ENCODE measurements at places on chromosomes 13 and 19.

GRCh38 chr19:32352241-32352630, 6.8 kb downstream of the ZNF507 start:
- no peak for DNase-seq

GRCh38 chr19:4369888-4370260, 26.5 kb downstream of the MPND start:
- no peak for DNase-seq

DNA sequence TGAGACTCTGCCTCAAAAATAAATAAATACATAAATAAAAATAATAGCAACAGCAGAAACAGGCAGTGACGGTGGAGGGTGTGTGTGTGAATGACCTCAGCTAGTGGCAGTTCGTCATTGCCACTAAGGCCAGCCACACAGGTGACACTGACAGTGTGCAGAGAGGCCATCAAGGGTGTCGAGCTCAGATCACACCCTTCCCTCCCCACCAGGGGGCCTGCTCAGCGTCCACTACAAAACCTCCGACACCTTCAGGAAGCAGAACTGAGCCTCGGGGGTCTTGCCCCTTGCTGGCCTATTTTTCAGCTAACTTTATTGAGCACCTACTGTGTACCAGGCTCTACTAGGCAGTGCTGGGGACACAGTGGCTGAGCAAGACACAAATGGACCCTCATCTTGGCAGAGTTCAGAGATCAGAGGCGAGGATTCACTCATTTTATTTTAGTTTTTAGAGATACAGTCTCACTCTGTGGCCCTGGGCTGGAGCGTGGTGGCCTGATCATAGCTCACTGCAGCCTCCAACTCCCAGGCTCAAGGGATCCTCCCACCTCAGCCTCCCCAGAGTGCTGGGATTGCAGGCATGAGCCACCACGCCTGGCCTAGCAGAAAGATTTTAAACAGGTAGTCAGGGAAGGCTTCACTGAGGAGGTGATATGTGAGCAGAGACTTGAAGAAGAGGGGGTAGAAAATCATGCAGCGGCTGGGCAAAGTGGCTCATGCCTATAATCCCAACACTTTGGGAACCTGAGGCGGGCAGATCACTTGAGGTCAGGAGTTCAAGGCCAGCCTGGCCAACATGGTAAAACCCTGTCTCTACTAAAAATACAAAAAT, 30.3 kb upstream of the SEMA6B start:
- no peak for DNase-seq

DNA sequence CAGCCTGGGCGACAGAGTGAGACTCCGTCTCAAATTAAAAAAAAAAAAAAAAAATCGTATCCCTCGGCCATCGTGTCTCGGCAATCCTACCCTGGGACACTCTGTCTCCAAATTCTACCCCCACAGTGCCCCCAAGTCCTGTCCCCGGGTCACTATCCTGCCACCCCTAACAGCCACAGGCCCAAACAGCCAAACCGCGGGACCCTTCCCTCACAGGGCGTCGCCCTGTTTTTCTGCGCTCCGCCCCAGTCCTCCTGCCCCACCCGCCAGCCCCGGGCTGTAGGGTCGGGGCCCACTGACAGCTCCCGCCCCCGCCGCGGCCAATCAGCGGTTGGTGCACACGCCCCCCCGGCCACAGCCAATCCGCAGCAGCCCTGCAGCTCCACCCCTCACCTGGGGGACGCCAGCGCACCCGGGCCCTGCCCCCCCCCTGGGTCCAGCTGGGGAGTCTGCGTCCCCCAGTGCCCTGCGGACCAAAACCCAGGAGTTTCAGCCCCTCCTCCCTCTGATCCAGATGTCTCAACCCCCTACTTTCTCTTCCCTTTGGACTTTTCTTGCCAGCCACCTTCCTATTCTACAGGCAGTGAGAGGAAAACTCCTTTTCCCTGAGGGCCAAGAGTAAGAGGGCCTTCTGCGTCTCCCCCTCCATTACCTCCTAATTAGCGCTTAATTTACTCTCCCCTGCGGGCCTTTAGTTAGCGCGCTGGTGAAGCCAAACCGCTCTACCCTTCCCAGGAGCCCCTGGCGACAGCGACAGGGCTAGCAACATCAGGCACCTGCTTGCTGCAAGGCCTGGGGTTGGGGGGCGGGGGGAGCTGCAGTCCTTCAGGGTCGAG, 1.5 kb upstream of the BCAT2 start:
- no peak for DNase-seq

GRCh38 chr19:56405062-56405461, 930 bp downstream of the ZNF583 start:
- no peak for DNase-seq

DNA sequence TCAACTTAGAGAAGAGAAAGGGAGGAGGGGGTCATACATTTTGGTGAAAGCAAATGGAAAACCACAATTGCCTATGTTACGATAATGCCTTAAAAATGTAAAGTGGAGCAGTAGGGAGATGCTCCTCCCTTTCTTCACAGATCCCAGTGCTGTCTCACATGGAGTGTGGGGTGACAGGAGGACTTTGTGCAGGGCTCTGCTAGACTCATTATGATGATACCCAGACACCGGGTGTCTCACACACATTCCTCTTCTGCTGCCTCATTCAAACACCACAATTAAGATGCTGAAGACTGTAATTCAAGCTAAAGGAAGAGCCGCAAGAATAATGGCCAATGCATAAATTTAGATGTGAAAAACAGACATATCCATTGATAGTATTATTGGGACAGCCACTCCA, 150.6 kb downstream of the LHFPL6 start:
- DNase-seq, result no peak

- no peak for DNase-seq
These were observed 78.3 kb downstream of the FOXO1 start for GRCh38 chr13:40588101-40588500.

GRCh38 chr13:105377452-105377851, 1158.0 kb downstream of the EFNB2 start:
- no peak for DNase-seq

- DNase-seq, result no peak
These were observed at the start of gene RASGRP4 for GRCh38 chr19:38425810-38426466. TSS of gene RASGRP4 (minus strand) at chr19:38426219. CDS start at chr19:38426091, 128 bp downstream.

DNA sequence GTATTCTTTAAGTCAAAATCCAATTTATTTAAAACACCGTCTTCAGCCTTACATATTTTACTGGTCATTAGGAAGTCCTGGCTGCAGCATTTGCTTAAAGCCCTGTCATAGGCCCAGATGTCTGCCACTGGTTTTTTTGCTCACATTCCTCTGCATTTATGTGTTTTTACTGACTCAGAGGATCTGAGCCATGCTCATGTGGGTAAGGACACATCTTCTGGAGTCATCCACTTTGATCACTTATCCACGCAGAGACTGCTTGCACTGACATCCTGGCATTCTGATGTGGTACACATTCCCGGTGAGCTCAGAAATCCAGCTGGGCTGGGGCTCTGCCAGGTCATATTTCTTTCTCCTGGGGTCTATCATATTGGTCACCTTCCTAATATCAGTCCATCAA, 531.7 kb upstream of the ARGLU1 start:
- no peak for DNase-seq

GRCh38 chr19:41870401-41870873, 6.6 kb upstream of the CD79A start:
- DNase-seq, result no peak

GRCh38 chr19:33246709-33247440, 21.2 kb upstream of the SLC7A10 start:
- no peak for DNase-seq

DNA sequence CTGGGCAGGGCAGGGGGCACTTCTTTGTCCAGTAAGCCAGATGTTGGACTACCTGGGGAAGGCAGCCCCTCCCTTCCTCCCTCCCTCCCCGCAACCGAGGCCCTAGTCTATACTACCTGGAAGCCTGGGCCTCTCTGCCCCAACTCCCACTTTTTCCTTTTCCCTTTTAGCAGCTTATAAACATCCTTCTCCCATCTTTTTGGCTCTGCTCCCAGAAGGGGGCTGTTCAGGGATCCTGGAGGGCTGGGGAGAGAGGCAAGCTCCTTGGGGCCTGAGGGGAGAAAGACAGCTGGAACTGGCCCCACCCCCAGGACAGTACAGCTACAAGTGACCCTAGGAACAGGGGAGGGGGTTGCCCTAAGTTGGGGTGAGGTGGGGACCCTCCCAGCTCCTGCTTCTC, 44.9 kb downstream of the LYL1 start:
- no peak for DNase-seq

GRCh38 chr19:38792250-38793111, 3.5 kb downstream of the LGALS7B start:
- peak; percentile 83 for DNase-seq

- no peak for DNase-seq
These were observed 15.2 kb upstream of the EHD2 start for GRCh38 chr19:47697863-47698609.

GRCh38 chr13:45873491-45874325, 22.2 kb upstream of the SIAH3 start:
- DNase-seq, result peak; percentile 34

GRCh38 chr19:571566-571974, 826 bp upstream of the BSG start:
- no peak for DNase-seq

- DNase-seq, result no peak
These were observed 7.5 kb downstream of the COG3 start for GRCh38 chr13:45472171-45472705.

- DNase-seq, result no peak
These were observed 9.1 kb downstream of the COMP start for GRCh38 chr19:18781885-18782527.

DNA sequence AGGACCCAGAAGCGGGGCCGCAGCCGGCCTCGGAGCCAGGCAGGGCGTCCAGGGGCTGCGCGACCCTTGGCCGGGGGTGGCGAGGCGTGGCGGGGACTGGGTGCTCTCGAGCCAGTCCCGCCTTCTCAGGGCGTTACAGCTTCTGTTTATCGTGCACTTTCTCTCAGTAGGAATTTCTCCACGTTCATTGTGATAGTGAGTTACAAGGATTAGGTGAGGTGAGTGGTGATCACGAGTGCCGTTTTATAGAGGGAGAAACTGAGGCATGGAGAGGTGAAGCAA, 600 bp downstream of the AP1M1 start:
- no peak for DNase-seq

GRCh38 chr13:80256352-80256932, 84.5 kb downstream of the SPRY2 start:
- DNase-seq, result no peak

GRCh38 chr13:66214467-66214866, 1015.7 kb downstream of the PCDH9 start:
- DNase-seq, result no peak

GRCh38 chr19:5075597-5075996, 106.7 kb downstream of the KDM4B start:
- DNase-seq, result no peak

DNA sequence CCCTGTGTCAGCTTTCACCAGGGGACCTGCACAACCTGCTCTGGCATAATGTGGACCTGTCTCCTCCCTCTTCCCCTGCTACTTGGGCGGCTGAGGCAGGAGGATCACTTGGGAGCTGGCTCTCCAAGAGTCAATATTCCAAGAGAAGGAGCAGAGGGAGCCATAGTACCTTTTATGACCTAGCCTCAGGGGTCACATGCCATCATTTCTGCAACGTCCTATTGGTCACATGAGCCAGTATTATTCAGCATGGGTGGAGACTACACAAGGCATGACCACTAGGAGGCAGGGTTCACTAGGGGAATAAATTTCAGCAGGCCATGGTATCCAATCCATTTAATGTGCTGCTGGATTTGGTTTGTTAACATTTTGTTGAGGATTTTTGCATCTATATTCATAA, 12.0 kb upstream of the SHFL start:
- no peak for DNase-seq

- no peak for DNase-seq
These were observed 34.4 kb upstream of the ZNF808 start for GRCh38 chr19:52492994-52493470.

GRCh38 chr19:5789886-5790558, 941 bp downstream of the DUS3L start:
- peak; percentile 95 for DNase-seq

DNA sequence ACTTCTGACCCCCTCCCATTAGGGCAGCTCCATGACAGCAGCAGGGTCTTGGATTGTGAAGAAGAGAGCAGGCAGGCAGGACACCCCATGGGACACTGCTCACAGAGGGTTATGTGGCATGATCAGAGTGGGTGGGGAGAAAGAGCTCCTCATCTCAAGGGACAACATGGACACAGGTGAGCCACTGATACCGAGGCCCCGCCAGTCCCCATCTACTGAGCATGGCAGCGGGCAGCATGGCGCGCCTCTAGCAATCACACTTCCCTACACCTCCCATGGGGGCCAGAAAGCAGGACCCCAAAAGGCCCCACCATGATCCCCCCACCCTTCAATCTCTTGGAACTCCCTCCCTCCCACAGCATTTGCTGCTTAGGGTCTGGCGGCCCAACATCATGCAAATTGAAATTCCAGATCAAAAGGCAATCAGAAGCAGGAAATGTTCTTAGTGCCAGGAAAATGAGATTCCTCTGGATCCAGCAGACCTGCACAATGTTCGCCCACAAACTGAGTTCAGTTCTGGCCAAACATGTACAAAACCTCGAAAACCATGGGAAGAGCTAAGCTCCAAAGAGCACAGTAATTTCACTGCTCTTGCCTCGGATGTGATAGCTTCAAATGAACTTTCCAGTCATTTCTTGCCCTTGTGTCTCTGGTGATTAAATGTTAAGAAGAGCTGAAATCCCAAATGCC, 14.8 kb downstream of the DOCK9 start:
- DNase-seq, result no peak

- no peak for DNase-seq
These were observed 95.3 kb downstream of the KL start for GRCh38 chr13:33111414-33112110.

DNA sequence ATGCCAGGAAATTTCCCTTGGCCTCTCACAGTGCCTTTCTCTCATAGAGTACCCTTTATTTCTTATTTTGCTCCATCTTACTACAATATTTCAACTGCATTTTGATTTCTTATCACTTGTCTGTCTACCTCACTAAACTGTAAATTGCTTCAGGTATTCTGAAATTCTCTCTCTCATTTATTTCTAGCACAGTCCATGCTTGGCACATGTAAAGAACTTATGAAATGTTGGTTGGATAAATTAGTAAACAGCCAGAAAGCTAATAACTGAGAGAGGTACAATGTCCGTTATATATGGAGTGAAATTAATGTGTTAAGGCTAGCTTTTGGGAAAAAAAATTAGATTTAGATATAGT, 138.3 kb upstream of the RFC3 start:
- no peak for DNase-seq

DNA sequence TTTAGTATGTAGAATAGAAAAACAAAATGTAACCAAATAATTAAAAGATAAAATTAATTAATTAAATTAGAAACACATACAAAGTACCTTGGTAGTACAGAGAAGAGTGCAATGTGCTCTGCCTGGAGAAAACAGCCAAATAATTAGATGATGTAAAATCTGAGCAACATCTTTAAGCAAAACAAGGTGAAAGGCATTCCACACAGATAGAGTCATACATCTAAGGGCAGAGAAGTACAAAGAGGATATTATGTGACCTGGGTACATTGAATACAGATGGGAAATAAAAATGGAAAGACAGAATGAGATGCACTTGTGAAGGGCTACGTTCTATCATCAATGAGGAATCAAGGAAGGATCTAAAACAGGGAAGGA, 25.2 kb upstream of the FNDC3A start:
- no peak for DNase-seq

DNA sequence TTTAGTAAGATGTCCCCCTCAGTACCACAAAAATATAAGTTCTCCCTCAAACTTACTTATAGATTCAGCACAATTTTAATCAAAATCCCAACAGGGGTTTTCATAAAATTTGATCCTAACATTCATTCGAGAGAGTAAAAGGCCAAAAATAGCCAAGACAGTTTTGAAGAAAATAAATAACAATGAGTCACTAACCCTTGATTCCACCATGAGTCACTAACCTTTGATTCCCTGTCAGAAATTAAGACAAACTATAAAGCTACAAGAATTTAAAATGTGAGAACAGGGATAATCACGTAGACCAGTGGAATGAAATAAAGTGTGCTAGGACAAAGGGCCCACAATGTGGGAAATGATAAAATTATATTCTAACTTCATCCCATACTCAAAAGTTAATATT, 320.3 kb downstream of the SUCLA2 start:
- no peak for DNase-seq

Data from vagina (tissue), 2 donors.